ENCODE measurements at places on chromosomes 13 and 19.

- DNase-seq: no peak
Observed at GRCh38 chr19:46630586-46631205, 5.3 kb downstream of the GNG8 start.

GRCh38 chr13:49315036-49315565 is 67.4 kb downstream of the CDADC1 start:
- DNase-seq: no peak

DNA sequence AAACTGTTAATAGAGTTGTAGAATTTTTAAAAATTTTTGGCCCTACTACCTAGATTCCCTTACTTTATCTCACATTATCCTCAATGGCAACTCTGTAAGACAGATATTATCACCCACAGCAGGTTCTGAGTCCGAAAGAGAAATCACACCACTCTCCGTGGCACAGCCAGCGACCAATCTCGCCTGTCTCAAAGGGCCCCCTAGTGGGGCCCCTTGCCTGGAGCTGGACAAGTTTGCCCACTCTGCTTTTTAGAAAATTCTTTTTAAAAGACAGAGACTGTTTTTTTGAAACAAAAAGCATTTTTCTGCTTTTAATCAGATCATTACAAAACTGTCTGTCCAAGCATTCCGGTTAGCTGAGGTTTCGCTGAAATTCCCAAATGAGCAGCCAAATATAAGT is 21.7 kb downstream of the PHF11 start:
- no peak for DNase-seq

DNA sequence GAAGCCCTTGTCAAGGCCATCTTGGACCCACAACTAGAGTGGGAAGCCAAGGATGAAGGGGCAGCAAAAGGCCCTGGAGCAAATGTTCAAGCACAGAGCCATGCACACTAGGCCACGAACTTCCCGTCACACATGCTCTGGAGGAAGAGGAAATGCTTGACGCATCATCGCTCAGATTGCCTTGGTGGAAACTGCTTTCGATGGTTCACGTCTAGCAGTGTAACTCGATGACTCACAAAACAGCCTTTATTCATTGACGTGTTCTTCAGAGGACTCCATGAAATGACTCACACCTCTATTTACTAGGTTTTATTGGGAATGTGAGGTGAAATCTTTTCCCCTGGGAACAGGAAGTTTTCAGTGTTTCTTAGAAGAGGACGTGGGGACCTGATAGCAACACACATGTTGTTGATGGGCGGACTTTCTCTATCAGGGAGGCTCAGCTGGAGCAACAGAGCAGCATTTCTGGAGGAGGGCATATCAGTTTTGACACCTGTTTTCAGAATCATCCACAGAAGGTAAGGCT is 79.8 kb upstream of the FLT1 start:
- DNase-seq: no peak

GRCh38 chr13:28501547-28501946 is 6.6 kb upstream of the FLT1 start:
- DNase-seq: no peak
